Myocyte (in vitro differentiated cells): ENCODE measurements at places on chromosomes 2 and 18. TPM values are rescaled to one million over a fixed set of nuclear protein-coding genes. Genes with fewer than 3 reads are reported as not detected.

Gene ADCYAP1
- not detected in 2 replicates for total RNA-seq

Gene DSG4
- total RNA-seq = not detected in 2 replicates

DNA sequence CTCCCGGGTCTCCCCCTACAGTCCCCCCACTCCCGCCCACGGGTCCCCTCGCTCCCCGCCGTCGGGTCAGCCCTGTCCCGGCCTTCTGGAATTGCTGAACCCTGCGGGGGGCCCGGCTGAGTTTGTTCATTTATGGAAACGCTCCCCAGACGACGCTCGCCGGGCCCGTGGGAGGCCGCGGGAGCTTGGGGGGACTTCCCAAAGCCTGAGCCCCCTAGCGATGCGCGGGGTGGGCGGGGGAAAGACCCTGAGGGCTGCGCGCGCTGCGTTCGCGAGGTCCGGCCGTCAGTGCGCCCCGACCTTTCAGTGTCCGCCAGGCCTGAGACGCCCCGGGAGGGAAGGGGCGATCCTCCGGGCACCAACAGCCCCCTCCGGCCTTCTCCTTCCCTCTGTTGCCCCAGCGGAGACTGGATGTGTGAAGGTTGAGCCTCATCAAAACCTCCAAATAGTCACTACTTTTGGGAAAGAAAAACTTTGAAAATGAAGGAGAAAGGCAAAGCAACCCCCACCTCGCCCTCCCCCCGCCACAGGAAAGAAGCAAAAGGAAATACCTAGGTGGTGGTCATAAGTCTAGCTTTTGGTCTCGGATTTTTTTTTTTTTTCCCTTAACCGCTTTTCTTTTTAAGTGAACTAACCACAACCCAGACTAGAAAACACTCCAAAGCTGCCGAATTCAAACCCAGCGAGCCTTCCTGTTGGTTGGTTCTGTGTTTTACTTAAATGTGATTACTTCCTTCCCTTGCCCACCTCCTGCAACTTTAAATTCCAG lies 509 bp upstream of the CYS1 start:
- DNase-seq = no peak

Gene TDRD15
- total RNA-seq = not detected in 2 replicates

DNA sequence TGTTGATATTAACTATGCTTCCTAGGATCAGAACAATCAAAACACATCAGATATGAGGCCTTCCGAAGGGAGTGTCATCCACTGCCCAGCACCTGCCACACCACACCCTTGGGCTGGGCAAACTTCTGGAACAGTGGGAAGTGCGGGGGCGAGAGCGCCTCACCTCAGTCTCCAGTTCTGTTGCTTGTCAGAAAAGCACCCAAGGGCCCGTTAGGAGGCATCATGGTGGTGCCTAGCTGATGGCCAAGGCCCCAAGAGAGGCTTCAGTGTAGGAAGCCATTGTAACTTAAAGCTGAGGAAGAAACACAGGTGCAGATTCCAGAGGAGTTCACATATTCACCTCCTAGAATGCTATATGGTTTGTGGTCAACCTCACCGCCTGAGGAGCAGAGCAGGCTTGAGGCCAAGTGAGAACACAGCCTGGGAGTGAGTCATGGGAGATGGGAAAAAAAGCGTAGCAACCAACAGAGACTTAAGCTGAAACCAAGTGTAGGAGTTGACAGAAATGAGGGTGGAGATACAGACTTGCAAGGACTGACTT lies 85.1 kb upstream of the ATL2 start:
- peak; percentile 96 for DNase-seq

DNA sequence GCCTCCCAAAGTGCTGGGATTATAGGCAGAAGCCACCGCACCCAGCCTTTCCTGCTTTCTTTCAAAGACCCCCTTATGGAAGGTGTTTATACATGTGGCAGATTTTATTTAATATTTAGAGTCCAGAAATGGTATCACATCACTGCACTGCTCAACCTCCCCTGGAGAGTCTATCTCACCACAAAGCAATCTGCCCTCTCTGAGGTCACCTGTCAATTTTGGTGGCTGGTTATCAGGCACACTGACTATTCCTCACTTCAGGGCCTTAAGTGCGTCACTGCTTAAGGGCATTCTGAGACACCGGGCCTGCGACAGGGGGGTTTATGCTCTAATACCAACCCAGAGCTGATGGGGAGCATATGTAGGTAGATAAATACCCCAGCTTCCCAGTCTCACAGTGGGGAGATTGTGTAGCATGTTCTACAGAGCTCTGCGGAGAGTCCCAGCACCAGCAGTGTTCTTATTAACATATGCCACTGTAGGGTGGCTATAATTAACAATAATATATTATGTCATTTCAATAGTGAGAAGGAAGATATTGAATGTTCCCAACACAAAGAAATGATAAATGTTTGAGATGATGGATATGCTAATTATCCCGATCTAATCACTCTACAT lies 42.7 kb upstream of the ZDBF2 start:
- DNase-seq = no peak

Gene NPPC
- total RNA-seq = 0.27 TPM in 1 of 2 replicates, not detected in the other

DNA sequence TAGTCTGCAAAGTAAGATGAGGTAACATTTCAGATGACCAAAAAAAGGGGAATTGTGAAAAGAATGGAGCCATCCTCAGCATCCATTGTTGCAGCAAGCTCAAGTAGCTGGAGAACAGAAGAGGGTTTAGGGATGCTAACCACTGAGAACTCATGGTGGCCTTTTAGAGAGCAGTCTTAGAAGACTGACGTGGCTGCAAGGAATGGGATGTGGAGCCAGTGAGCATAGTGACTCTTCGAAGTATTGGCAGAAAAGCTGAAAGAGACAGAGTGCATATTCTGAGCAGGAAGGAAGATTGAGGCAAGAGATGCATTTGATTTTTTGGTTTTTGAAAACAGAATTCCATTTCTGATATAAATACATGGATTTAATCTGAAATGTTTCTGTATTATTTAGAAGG lies 151.2 kb downstream of the UBE2E3 start:
- DNase-seq = no peak

GRCh38 chr2:24073816-24074215 lies 2.3 kb downstream of the SF3B6 start:
- DNase-seq = no peak

GRCh38 chr18:60664736-60665135 lies 292.2 kb upstream of the MC4R start:
- DNase-seq = no peak

DNA sequence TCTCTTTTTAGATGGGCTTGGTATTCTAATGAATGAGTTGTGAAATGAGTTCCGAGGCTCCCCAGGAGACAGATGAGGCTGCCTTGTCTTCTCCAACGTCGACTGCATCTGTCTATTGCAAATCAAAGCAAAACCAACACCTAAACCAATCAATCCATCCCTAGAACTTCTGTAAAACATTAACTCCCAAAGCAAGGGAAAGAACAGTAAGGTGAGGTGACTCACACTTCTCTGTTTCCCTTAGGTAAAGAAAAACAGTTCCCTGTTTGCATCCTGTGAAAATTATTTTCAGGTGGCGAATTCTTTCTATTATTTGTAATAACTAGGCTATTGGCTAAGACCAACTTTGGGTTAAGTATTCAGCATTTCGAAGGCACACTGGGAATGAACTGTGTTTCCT lies 249.4 kb downstream of the EPHA4 start:
- no peak for DNase-seq

Gene SP3
- 53.2 and 73.6 TPM in 2 replicates for total RNA-seq

DNA sequence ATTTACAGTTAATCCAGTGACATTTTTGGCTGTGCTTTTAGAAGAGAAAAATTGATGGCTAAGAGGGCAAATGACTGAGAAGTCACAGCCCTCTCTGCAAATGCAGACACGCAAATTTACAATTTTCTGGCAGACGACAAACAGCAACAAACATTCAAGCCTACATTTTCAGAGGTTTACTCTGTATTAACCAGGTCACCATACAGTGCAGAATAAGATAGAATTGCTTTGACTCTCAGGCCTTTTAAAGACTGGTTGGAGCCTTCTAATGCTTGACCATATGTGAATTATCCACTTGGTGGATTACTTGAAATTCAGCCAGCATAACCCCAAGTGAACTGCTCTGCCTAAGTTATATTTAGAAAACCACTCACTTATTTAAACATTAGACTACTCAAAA lies 280.9 kb upstream of the STON1 start:
- DNase-seq = peak; percentile 81

- no peak for DNase-seq
Measured at GRCh38 chr2:78614726-78615125, 410.8 kb upstream of the REG3G start.

Gene CACNB4
- total RNA-seq = 0.31 and 0.91 TPM in 2 replicates

DNA sequence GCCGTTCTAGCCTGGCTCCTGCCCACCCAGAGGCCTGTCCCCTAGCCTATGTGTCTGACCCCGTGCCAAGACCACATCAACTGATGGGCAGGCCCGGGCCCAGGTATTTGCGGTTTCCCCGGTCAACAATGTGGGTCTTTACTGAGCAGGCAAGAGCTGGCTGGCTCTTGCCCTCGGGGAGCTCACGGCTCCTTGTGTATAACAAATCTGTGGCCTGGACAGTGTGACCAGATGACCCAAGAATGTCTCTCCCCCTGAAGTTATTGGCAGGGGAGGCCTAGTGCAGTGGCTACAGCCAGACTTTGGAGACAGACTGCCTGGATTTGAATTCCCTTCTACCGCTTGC lies 179.6 kb downstream of the KLHL29 start:
- DNase-seq = peak; percentile 90

Gene CD302
- total RNA-seq = 5.7 and 6.3 TPM in 2 replicates

Gene OXER1
- 0.32 and 1.0 TPM in 2 replicates for total RNA-seq

Gene ASTL
- total RNA-seq = not detected in 2 replicates

Gene GMCL1
- total RNA-seq = 9.7 and 13.6 TPM in 2 replicates

Gene NEB
- 1,133 and 1,145 TPM in 2 replicates for total RNA-seq

Gene SERPINB13
- total RNA-seq = not detected in 2 replicates

Gene WNT10A
- total RNA-seq = 18.8 and 63.4 TPM in 2 replicates

DNA sequence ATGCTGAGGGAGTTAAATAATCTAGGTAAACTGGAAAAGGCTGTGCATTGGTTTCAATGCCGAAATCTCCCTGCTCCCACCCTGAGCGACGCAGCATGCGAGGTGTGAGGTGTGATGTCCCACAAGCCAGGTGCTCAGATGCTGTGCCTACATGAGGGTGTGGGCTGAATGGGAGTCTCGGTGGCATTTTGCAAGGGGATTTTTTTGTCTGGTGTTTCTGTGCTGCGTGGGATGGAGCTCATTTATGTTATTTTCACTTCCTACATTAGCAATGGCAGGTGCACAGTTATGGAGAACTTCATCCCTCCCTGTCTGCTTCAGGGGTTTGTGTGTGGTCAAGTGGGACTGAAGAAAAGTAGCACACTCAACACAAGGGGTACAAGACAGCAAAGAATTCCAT lies 110.2 kb upstream of the CCDC68 start:
- DNase-seq = no peak

Gene CYBRD1
- total RNA-seq = 163 and 175 TPM in 2 replicates

Gene MIB1
- 88.3 and 95.2 TPM in 2 replicates for total RNA-seq

DNA sequence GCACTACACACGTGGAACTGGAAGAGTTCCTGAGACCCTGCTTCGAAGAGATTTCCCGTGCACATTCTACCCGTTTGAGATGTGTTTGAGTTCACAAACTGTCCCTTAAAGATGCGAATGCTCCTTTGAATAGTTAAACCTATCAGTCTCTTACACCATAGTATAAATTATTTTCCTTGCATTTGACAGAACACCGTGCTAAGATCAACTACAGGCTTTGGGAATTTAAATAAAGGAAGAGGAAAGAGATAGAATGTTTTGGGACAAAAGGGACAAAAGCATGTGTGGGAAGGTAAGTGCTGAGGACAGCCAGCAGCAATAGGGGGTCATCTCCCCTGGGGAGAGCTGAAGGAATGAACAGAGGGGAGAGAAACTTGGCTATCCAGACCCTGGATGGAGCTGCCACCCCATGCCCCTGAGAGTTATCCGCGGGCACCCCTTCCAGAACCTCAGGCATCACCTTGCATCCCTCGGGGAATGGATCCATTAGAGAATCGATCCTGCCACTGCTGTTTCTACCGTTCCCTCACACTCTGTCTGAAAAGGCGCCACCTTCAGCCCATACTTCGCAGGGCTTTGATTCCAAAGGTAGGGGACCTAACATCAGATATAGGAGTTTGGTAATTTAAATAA lies 888 bp upstream of the ADCY3 start:
- DNase-seq = no peak

DNA sequence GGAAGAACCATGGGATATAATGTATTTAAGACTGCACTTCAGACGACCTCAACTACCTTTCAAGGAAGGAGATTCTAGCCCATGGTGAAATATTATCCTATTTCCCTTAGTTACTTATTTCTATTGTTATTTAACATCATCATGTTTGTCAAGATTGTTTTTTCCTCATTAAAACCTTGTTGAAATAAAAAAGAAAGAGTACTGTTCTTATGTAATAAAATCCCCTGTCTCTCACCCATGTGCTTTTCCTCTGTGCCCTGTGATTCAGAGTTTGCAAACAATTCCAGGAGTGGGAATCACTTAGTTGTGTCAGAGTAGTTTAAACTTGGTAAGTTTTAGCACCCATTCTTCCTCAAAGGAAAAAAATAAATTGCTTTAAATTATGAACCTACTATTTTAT lies 43.6 kb downstream of the ERBB4 start:
- DNase-seq = no peak

GRCh38 chr2:11343650-11344341 lies 640 bp downstream of the ROCK2 start:
- DNase-seq = peak; percentile 52
